Activated CD4-positive, alpha-beta T cell treated with anti-CD3 and anti-CD28 coated beads, Interleukin-2, amount 10 ng/mL, durations not matched to agents 24 days and 14 days (primary cell): ENCODE measurements at places on chromosomes 12 and 14.

- DNase-seq, result no peak
These were observed 6.4 kb downstream of the NDUFA12 start for GRCh38 chr12:94997061-94997460.

- DNase-seq, result no peak
These were observed 36.4 kb downstream of the EPS8 start for GRCh38 chr12:15752785-15753184.

- DNase-seq, result peak; percentile 84
These were observed 63.6 kb upstream of the BCL2L14 start for GRCh38 chr12:12007001-12007712.

GRCh38 chr14:68973639-68974038 lies 5.5 kb downstream of the ACTN1 start:
- no peak for DNase-seq

DNA sequence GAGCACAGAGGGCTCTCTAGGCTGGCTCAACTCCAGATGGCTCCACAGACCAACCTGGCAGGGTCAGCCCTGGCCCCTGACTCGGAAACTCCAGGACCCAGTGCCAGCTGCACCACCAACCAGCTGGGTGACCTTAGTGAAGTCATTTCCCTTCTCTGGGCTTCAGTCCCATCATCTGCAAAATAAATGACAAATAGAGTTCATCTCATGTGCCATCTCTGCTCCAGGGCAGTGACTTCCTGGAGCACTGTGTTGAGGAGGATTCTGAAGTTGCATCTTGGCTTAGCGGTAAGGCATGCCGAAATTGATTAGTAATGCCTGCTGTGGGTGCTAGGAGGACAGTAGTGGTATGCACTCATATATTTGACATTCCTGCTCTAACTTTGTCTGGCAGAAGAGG lies 31.5 kb downstream of the DTX1 start:
- DNase-seq, result no peak

DNA sequence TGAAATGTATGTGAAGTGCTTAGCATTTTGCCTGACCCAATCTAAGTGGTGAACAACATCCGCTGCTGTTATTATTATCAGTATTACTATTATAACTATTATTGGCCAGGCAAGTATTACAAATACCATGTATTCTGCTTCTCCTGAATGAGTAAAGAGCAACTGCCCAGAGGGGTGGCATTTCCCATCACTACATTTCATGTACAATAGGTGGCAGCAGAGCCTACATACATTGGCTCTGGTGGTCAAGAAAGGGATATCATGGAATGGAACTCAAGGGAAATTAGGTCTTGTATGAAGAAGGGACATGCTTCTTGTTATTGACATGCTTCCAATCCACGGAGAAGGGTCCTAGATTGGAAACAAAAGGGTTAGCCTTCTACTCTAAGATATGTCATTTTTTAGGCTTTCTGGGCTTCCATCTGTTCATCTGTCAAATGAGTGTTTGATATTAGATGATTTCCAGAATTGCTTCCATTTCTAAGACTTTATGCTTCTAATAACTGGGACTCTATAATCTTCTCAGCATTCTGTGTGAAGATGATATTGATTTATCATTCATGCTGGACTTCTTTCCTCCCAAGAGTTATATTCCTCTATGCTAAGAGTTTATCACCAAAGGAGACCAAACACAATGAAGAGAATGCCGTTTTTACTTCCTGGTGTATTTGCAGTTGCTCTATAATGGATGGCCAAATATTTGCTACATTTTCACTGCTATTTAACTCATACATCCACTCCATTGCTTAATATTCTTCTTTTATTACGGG lies 239.1 kb downstream of the SSPN start:
- no peak for DNase-seq

- no peak for DNase-seq
These were observed 812.8 kb downstream of the C12orf50 start for GRCh38 chr12:87216436-87216835.

- DNase-seq, result no peak
These were observed 126.0 kb downstream of the CHST11 start for GRCh38 chr12:104582739-104583138.

DNA sequence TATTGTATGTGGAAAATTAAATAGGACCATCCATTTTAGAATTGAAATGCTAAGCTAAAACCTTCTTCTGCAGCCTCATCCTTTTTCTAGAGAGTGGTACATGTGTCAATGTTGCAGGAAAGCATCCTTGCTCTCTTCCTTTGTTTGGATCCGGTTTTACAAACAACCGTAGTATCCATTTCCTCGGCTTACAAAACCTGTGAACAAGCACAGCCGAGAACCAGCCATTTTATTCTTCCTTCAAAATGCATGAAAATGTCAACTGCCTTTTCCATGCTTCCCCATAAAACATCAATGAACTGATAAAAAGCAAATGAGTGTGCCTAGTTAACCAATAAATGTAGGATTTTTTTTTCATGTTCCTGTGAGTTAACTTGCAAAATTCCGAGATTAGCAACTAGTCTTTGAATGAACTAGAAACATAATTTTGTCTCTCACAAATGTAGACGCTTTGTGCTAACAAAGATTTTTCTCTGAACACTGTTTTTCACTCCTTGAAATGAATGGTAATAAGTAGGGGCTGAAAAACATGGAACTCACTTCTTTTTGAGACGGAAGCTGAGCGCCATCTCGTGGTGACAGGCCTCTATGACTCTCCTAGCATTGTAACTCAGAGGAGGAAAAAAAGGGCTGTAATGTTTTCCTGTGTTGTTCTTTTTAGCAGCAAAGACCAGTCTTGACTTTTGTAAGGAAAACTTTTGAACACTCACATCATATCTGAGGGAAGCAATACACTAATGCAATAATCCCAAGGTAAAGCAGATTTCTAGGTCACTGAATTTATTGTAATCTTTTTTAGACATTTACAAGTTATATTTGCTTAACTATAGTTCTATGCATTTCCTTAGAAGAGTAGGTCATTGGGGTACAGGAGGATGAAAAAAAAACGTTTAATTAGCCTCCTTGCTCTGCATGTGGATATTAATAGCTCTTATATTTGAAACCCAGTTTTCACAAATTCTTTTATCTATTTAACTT lies 157.4 kb upstream of the FOXG1 start:
- peak; percentile 65 for DNase-seq

DNA sequence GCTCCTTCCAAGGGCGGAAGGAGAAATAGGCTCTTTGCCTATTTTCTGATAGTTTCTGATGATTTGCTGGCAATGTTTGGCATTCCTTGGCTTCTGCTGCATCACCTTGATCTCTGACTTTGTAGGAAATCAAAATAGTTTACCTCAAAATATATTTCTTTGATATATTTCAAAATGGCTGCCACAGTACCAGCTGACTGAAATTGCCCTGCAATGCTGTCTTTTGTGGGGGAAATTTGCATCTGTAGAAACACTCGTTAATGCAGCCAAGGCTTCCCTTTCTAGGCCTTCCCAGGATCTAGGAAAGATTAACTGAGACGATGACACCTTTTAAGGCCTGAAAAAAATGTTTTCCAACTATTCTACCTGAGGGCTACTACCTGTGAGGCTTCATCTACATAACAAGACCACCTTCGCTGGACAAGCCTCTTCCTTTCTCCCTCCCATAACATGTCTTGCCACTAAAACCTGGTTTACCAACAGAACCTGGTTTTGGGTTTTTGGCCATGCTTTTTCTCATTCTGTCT lies 212.8 kb upstream of the SSTR1 start:
- no peak for DNase-seq

- DNase-seq, result no peak
These were observed 14.3 kb downstream of the DEGS2 start for GRCh38 chr14:100144996-100145646.

- DNase-seq, result peak; percentile 59
These were observed 138.8 kb upstream of the WSCD2 start for GRCh38 chr12:107990325-107990724.

DNA sequence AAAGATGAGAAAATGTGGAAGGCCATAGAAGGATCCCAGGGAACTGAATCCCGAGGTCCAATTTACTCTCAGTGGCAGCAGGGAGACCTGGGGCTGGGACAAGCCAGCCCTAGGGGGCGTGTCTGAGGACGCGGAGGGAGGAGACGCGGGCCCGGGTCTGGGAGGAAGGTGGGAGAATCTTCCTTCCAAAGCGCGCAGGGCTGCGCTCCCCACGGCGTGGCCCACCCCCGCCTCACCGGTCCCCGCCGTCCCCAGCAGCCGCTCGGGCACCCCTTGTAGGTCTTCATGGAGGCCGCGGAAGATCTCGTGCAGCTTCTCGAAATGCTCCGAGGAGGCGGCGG lies 323 bp downstream of the VTI1B start:
- peak; percentile 90 for DNase-seq

DNA sequence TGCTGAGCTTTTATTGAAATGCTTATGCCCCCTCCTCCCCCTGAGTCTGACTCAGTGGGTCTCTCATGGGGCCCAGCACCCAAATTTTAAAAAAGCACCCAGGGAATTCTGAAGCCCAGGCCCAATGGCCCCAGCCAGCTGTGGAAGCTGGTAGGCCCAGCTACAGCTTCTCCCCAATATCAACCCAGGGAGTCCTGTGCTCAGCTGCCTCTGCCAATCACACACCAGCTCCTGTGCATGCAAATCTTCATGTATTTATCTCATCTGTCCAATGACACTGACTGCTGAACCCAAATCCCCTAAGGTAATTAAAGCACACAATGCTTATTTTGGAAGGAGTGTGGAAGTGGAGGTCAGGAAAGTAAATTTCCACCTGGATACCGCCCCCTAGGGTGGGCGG lies 76.3 kb downstream of the CCDC88C start:
- no peak for DNase-seq

DNA sequence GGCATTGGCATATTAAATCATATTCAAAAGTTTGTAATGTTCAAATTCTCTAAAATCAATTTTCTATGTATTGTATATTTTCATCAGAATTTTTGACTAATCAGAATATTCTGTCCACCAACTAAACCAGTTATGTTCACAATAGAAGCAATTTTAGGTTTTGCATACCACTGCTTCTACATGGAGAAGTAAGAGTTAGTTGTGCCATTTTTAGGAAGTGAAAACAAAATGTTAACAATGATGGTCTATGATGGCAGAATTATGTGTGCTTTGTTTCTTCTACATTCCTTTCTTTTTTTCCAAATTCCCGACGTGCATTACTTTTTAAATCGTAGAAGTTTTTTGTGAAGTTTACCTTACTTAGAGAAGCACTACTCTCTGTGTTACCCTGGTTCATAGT lies 29.5 kb downstream of the ABHD12B start:
- no peak for DNase-seq

- DNase-seq, result no peak
These were observed 996.8 kb upstream of the TMEM132C start for GRCh38 chr12:127270193-127270592.

DNA sequence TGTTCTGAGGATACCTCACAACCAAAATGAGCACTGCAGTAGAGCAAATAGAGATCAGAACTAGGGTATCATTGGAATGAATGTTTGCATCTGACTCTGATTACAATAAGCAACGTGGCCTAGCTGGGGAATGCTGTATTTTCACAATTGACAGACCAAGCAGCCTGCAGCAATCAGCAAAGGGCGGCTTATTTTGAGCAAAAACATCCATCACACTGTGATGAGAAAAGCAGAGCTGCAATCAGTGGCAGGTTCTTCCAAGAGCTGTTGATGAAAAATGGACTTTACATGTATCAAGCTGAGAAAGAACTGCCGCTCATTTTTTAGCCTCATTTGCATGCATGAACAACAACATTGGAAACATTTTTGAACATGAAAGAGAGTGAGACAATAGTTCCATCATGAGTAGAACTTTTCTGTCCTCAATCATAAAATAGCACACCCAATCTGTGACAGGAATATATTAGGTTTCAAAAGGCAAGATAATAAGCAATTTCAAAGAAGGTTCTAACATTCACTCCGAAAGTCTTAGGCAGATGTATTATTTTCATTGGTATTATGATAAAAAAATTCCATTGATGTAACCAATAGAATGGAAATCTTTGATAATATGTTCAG lies 249.7 kb upstream of the FBXO33 start:
- DNase-seq, result no peak

- peak; percentile 92 for DNase-seq
These were observed 23.1 kb downstream of the LLPH start for GRCh38 chr12:66107451-66107915.

DNA sequence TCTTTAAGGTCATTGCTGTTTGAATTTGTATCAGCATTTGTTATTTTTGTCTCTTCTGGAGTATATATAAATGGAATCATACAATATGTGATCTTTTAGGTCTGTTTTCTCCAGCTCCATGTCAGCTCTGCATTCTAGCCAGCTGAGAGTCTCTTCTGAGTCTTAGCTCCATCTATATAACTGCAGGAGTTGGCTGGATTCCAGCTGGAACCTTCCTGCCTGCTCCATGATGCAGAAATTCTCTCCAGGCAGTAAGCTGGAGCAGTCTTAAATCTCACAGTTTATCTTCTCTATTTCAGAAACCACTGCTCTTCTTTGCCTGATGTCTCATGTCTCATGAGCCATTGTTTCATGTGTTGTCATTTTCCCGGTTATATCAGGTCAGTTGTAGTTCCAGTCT lies 827.6 kb downstream of the NRXN3 start:
- DNase-seq, result no peak

DNA sequence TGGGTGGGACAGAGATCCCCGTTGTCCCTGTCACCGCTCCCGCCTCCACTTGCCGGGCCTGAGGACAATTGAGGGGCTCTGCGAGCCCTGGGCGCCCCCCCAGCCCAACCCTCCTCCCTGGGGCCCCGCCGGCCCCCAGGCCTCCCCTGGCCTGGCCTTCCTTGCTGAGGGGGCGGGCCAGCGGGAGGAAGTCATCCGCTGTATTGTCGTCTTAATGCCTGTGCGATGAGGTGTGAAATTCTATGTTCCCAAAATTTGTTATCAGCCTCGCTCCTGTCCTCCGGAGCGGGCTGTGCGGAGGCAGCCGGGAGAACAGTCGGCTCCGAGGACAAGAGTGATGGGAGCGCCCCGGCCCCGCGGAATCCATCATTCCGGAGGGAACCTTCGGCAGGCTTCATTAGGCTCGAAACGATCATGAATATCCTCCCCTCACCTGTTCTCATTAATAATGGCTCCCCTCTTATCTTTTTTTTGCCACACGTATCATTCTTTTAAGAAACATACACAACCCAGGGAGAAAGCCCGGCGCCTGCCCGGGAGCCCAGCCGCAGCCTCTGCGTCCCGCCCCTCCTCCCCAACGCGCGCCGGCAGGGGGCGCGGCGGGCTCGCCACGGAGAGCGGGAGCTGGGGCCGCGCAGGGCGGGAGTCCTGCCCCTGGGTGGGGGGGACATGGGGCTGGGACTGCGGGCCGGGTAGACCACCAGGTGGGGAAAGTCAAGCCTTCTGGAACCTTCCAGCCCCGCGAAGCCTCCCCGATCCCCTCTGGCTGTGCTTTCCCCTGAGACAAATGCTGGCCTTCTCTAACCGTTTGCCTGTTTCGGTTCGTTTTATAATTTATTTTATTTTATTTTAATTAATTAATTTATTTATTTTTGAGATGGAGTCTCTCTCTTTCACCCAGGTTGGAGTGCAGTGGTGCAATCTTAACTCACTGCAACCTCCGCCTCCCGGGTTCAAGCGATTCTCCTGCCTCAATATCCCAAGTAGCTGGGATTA lies 17.1 kb upstream of the DLK1 start:
- DNase-seq, result no peak

GRCh38 chr12:122349078-122349477 lies 73.4 kb downstream of the CLIP1 start:
- no peak for DNase-seq

- DNase-seq, result peak; percentile 75
These were observed 545 bp downstream of the SMARCC2 start for GRCh38 chr12:56188778-56189098.
